ENCODE measurements at places on chromosomes 4 and X. TPM values are rescaled to one million over a fixed set of nuclear protein-coding genes. Genes with fewer than 3 reads are reported as not detected.

Gene CYTL1
- 19.7 TPM for polyA plus RNA-seq

Gene FRG2
- not detected for polyA plus RNA-seq

Gene GSX2
- not detected for polyA plus RNA-seq

Gene KIAA1210
- polyA plus RNA-seq: 1.2 TPM

Gene NEXMIF
- 0.22 TPM for polyA plus RNA-seq

Gene PLP1
- 13.7 TPM for polyA plus RNA-seq

Gene ELK1
- 23.3 TPM for polyA plus RNA-seq

Gene TNIP3
- polyA plus RNA-seq: 2.7 TPM

Gene ADH4
- 1.3 TPM for polyA plus RNA-seq

Gene GNRHR
- polyA plus RNA-seq: 0.91 TPM

DNA sequence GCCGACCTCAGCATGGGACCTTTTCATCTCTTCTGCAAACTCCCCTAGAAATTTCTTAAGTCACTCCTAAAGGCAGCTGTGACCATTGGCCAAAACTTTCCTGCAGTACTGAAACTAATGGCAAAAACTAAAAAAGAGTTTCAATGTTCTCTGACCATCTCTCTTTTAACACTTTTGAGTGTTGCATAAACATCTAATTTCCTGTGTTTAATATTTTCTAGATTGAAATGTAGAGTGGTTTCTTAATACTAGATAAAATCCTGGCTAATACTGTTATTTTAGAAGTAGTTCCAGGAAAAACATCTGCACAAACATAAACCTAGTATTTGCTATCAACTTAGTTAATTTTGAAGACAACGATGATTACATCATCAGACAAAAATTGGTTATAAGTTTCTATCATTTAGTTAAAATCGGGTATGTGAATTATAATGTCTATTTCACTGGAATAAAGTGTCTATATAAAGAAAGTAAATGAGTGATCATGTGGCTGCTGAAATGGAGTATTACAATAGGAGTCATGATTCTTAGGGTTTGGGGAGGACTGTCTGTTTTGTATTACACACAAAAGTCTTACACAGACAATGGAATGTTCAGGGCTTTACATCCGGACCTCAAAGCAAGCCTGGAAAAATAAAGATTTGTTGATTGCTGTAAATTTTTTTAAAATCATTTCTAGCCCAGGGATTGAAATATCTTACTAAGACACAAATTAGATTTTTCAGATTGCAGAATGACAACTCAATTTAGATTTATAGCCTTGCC lies 1323.4 kb downstream of the C4orf33 start:
- DNase-seq: peak; percentile 19

DNA sequence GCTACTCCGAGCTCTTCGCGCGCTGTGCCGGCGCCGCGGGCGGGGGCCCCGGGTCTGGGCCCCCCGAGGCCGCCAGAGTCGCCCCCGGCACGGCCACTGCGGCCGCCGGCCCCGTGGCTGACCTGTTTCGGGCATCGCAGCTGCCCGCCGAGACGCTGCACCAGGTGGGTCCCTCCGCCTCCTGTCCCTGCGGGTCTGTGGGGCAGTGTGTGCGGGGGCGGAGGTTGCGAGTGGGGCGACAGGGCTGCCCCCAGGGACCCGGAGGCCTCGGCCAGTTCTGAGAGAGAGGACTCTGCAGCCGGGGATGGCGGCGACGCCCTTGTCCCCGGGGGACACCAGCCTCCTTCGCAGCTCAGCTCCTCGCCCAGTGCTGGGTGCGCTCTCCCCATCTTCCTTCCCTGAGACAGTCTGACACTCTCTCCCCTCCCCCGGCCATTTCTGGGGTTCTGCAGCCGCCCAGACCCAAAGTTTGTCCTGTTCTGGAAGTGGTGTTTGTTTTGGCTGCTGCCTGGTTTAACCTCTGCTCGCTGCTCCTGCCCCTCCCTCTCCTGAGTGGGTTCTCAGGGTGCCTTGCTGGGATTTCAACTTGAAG lies 609 bp downstream of the REPS2 start:
- no peak for DNase-seq

- no peak for DNase-seq
Measured at GRCh38 chr4:40200875-40201801, 4.3 kb downstream of the RHOH start.

DNA sequence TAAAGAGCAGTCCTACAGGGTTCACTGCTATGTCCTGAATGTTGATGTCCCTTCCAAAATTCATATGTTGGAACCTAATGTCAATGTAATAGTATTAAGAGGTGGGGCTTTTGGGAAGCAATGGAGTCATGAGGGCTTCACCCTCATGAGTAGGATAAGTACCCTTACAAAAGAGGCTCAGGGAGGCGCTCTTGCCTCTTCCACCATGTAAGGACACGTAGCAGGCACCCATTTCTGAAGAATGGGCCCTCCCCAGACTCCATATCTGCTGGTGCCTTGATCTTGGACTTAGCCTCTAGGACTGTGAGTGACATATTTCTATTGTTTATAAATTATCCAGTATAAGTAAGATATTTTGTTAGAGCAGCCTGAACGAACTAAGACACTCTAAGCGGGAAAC lies 15.8 kb downstream of the MED28 start:
- no peak for DNase-seq

DNA sequence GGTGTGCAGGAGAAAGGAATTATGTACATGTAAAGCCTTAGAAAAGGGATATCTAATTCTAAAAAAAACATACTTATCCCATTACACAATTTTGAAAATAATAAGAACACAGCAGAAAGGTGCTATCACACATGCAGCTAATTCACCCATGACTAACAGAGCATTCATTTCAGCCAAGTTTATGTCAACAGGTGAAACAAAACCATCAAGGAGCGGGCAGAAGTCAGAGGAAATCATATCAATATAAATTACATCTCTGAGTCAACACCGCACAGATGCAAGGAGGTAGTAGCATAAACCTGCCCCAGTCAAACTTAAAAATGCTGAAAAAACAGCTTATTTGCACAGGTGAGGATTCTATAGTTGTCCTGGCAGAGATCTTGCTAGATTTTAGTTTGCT lies 197.9 kb downstream of the PRDM5 start:
- no peak for DNase-seq

GRCh38 chrX:47191331-47191730 lies 2.3 kb upstream of the UBA1 start:
- no peak for DNase-seq

- no peak for DNase-seq
Measured at GRCh38 chrX:150873616-150874015, 24.9 kb downstream of the CD99L2 start.

GRCh38 chr4:122968227-122968812 lies 45.9 kb upstream of the NUDT6 start:
- DNase-seq: no peak

DNA sequence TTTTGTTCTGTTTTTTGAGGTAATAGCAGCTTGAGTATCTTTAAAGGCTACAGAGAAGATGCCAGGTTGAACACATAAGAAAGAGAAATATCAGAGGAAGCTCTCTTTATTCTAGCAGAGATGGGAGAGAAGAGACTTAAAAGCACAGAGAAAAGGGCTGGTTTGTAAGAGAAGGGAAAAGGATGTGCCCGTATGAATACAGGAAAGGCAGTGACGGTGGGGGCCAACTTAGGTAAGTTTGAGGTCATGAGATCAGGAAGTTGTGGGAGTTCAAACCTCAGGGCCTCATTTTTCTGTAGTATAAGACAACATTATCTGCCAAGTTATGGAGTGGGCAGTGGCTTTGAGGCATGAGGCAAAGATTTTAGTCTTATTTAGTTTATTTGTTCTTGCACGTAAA lies 121.3 kb upstream of the S100G start:
- no peak for DNase-seq

DNA sequence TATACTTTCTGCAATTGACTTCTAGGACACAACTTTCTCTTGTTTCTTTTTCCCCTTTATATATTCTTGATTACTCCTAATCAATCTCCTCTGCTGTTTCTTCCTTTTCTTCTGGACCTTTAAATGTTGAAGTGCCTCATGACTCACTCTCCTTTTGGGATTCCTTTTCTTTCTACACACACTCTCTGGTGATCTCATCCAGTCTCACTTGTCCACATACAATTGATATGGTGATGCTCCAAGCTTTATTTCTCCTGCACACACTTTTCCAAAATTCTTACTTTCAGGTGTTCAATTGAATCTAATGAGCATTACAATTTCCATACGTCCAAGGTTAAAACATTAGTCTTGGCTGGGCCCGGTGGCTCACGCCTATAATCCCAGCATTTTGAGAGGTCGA lies 794.8 kb upstream of the EPHA5 start:
- DNase-seq: no peak

DNA sequence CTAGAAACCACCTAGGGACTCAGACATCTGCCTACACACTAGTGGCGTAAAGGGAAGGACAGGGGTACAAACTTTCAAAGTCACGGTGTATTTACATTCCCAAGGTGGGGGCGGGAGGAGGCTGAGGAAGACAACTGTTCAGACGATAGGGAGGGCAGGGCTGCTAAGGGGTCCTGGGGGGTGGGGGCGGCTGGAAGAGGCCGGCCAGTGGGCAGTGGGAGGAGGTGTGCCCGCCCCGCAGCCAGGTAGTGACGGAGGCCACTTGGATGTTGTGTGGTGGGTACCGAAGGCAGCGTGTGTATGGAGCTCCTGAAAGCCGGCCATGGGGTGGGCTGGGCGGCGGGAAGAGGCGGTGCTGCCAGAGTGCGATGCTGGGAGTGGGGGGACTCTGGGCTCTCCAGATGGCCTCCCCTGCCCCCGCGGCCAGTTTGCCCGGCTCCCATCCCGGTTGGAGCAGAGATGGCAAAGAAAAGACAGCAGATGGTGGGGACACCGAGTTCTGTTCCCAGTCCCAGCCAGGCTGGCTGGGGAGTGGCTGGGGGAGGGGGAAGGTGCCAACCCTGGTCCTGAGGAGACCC lies 24.2 kb downstream of the L1CAM start:
- no peak for DNase-seq

GRCh38 chr4:53932796-53933610 lies 131.4 kb downstream of the CHIC2 start:
- no peak for DNase-seq

- no peak for DNase-seq
Measured at GRCh38 chr4:79757600-79757999, 315.4 kb downstream of the ANTXR2 start.

DNA sequence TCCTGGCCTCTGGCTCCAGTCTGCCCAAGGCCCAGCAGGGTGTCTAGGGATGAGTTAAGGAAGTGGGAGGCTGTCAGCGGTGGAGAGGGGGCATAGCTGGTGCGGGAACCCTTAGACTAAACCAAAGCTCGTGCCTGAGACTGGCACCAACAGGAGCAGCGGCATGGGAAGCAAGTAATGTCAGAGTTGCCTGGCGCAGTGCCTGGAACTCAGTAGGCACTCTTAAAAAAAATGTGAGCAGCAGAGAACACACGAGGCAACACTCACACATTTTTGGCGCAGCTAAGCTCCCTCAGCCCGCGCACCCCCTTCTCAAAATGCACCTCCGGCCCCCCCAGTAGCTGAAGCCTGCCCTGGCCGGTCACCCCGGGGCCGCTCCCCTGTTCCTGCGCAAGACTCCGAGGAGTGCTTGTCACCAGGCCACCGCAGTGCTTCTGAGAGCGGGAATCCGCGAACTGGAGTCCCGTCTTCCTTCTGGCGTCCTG lies 583 bp downstream of the GABRE start:
- DNase-seq: no peak

- no peak for DNase-seq
Measured at GRCh38 chr4:173415092-173415491, 16.2 kb upstream of the SCRG1 start.

GRCh38 chrX:70476934-70477733 lies 32.5 kb downstream of the DLG3 start:
- DNase-seq: no peak

GRCh38 chrX:85627363-85627762 lies 247.9 kb upstream of the POF1B start:
- no peak for DNase-seq

- no peak for DNase-seq
Measured at GRCh38 chr4:17336524-17336961, 175.3 kb downstream of the QDPR start.

- peak; percentile 47 for DNase-seq
Measured at GRCh38 chr4:119314356-119314755, 7.6 kb downstream of the FABP2 start.

GRCh38 chr4:126354784-126355183 lies 1040.0 kb downstream of the FAT4 start:
- no peak for DNase-seq

- no peak for DNase-seq
Measured at GRCh38 chr4:171676555-171677215, 136.5 kb upstream of the GALNTL6 start.

DNA sequence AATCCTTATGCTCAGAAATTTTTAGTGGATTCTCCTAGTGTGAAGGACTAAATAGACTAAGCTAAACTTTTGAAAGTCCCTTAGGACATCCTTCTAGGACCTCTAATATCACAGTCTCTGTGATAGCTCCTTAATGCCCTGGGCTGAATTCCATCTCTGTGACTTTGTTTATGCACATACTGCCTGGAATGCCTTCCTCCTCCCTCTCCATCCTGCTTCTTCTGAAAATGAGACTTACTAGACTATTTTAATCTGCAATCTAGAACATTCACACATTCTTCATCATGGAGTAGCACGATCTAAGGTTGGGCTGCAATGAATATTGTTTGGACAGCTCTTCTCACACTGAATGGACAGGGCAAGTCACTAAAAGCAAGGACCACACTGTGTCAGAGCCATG lies 65.0 kb upstream of the MSX1 start:
- DNase-seq: no peak

- no peak for DNase-seq
Measured at GRCh38 chrX:154010330-154011087, 9.2 kb downstream of the IRAK1 start.

DNA sequence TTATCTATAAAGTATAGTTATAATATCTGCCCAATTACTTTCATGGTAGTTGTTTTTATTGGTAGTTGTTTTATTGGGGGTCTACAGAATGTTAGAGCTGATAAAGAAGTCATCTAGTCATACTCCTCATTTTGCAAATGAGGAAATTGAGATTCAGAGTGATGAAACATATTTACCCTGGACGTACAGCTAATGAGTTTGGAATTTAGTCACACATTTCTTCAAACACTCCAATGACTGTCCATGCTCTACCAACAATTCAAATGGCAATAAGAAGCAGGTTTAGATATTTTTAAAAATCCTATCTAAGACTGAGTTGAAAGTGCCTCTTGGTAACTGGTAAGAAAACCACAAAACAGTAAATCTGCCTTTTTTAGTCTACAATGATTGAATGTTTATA lies 98.2 kb downstream of the MAGEC1 start:
- DNase-seq: no peak

All from right lung (tissue), 10 donors.